ENCODE measurements at places on chromosomes 5 and 9.

- DNase-seq = no peak
Observed at GRCh38 chr9:125570246-125570645, 136.8 kb downstream of the MAPKAP1 start.

DNA sequence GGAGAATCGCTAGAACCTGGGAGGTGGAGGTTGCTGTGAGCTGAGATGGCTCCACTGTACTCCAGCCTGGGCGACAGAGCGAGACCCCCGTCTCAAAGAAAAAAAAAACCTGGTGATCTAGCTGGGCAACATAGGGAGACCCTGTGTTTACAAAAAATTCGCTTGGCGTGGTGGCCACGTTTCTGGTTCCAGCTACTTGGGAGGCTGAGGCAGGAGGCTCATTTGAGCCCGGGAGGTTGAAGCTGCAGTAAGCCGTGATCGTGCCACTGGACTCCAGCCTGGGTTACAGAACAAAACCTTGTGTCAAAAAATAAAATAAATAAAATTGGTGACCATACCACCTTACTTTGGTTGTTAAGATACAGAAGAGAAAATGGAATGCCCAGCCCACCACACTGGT, 1.8 kb upstream of the HNRNPAB start:
- DNase-seq = no peak

GRCh38 chr9:89564346-89564878, 40.4 kb upstream of the GADD45G start:
- DNase-seq = peak; percentile 59

DNA sequence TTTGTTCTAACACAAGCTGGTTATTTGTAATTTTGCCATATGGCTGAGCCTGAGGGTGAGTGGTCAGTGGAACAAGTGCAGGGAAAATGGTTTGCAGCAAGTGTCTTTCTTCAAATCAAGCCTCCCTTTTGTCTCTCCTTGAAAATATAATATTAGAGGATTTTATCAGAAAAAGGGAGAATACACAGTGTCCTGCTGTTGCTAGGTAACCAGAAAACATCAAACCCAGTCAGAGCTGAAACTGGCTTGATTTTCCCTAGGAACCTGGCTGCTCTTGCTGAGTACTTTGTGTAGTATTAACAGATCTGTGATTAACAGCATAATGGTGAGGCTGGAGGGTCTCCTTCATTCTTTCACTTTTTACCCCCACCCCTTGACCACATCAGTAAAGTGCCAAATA, 314.0 kb downstream of the ARHGEF28 start:
- no peak for DNase-seq

GRCh38 chr9:93259490-93260262, 75.7 kb downstream of the WNK2 start:
- DNase-seq = no peak

- no peak for DNase-seq
Observed at GRCh38 chr5:110262749-110263148, 463.7 kb downstream of the TMEM232 start.

- no peak for DNase-seq
Observed at GRCh38 chr9:91100878-91101450, 260.8 kb downstream of the AUH start.

- no peak for DNase-seq
Observed at GRCh38 chr9:7984692-7985091, 185.1 kb upstream of the DMAC1 start.

DNA sequence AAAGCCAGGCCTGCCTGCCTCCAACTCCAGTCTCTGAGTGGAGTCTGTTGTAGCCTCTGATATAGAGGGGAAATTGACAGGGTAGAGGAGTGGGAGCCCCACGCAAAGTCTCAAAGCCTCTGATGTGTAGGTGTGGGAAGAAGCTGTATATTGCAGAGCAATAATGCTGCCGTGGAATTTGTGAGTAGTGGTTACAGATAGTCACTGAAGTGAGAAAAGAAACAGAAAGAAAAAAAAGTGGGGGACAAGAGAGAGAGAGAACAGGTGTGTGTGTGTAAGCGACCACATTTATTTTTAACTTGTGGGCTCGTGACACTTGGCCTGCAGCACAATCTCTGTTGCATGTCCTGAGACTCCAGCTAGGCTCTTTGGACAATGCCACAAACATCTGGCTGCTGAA, 227.8 kb downstream of the NSG2 start:
- no peak for DNase-seq

DNA sequence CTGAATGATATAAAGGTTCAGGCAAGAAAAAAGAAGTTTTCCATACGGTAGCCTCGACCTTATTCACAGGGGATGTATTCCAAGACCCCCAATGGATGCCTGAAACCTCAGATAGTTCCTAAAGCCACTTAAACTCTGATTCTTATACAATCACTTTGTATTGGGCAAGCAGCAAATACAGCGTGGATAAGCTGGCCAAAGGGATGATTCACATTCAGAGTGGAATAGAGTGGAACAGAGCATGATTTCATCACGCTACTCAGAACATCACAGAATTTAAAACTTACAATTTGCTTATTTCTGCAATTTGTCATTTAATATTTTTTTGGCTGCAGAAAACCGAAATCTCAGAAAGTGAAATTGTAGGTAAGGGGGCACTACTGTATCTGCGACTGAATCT, 40.5 kb upstream of the CDH18 start:
- DNase-seq = no peak

DNA sequence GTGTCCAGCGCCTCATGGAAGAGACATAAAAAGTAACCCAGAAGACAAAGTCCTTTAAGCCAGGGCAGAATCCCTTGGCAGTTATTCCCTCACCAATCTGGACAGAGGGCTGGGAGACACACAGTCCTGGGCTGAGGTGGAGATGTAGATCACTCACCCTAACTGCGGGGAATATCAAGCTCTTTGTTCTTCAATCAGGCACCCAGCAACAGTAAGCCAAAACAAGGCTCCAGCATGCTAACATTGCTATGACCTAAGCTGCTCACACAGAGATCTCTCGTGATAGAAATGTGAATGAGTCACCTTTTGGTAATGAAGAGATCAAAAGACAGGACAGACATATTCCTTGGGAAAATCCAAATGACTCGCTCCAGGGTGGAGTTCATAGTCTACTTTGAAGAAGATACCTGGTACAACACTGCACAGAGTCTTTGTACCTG, 101.3 kb downstream of the FBN2 start:
- DNase-seq = no peak

DNA sequence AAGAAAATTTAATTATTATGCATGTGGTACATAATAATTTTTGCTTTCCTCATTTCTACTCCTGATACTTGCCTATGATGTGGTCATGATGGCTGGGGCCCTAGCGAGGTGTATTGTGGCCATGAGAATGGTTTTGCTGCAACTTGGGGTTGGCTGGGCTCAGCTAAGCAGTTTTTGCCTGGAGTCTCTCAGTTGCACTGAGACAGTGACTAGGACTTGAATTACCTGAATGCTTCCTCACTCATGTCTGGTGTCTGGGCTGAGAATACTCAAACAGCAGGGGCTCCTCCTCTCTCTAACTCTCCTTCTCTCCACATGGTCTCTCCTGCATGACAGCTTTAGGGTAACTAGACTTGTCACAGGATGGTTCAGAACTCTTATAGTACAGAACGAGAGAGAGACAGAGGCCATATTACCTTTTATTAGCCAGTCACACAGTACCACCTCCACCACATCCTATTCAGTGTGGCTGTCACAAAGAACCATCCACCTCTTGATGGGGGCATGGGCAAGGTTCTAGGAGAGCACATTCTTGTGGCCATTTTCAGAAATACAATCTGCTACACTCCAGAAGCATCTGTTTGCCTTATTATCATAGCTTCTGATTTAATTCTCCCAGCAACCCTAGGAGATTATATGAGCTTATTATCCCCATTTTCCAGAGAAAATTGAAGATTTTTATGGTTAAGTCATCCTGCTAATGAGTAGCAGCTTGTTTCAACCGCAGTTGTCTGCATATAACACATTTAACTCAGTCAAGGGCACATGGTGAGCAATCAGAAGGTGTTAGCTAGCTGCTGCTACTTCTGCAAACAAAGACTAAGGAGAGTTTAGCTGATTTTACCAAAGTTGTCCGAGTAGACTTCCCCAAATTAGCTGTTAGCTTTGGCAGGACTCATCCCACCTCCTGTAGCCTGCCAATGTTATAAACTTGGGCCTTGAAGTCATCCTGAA, 245.1 kb downstream of the DOCK8 start:
- DNase-seq = no peak

DNA sequence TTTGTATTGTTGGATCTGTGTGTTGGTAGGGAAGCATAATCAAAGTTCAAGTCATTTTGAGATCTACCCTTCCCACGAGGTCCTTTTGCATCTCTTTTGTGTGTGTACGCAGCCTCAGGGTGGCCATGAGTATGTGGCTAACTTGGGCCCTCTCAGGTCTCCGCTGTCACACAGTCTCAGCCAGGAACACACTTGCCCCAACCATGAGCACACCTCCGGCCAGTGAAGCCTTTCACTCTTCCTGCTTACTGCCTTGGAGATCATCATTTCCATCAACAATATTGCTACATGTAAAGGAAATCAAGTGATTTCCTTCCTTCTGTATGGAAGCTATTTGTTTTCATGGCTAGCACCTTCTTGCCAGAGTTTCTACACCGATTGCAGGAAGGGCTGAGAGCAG, 13.9 kb downstream of the ZNF346 start:
- DNase-seq = no peak
